ENCODE measurements at places on chromosomes 7 and 10.

DNA sequence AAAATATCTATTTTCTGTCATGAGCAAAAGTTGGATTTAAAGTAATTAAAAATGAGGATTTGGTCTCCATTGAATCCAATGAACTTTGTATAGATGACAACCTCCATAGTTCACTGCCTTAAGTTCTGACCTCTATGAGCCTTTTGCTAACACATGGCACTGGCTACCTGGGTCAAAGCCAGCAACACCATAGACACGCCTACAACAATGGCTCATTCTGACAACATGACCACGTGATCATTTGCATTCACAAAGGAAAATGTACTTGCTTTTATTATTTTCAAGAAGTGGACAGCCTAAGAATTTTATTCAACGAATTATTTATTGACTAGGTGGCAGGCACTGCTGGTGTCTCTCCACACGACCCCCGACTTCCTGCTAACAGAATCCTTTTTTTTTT lies 90.6 kb downstream of the CARD11 start:
- no peak for DNase-seq

DNA sequence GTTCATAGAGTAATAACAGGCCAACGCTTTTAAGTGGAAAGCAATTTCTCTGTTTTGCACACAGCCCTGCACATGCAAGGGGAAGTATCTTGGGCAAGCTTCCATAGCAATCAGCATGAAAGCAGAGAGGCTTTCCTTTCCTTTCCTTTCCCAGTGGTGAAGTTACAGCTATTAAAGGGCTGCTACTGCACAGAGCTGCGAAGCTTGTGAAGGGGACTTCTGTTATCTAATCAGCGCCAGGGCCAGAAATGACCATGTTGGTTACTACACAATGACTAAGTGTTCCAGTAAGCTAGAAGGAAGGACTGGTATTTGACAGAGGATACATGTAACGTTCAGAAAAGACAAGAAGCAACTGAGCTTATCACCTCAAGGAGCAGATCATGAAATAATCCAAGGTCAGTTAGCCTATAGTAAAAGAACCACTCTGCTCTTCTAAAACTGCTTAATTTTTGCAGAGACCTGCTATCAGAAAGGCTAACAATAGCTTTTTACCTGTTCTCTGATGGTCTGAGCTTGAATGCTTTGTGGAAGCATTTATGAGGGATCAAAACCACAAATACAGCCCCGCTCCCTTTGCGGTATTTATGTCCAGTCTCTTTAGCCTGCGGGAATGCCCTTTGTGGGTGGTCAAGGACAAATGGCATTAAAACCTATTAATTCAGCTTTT lies 45.9 kb downstream of the SGMS1 start:
- peak; percentile 86 for DNase-seq

GRCh38 chr7:79096361-79096805 lies 357.1 kb downstream of the MAGI2 start:
- DNase-seq, result no peak

DNA sequence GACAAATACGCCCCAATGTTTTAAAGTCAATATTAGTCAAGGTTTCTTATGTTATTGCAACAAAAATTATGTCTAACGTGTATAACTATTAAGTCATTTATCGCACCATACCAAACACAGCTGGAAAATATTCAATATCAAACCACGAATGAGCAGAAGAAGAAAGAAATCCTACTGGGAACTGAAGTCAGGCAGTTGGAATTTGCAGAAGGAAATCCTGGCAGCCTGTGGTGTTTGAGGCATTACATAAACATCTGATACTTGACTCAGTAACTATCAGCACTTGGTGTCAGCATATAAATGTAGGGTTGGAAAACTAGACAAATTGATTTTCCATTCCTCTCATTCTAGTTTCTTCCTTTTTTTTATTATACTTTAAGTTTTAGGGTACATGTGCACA lies 83.4 kb upstream of the NUPR2 start:
- DNase-seq, result no peak

GRCh38 chr7:108409146-108409545 lies 47.1 kb downstream of the NRCAM start:
- DNase-seq, result no peak

DNA sequence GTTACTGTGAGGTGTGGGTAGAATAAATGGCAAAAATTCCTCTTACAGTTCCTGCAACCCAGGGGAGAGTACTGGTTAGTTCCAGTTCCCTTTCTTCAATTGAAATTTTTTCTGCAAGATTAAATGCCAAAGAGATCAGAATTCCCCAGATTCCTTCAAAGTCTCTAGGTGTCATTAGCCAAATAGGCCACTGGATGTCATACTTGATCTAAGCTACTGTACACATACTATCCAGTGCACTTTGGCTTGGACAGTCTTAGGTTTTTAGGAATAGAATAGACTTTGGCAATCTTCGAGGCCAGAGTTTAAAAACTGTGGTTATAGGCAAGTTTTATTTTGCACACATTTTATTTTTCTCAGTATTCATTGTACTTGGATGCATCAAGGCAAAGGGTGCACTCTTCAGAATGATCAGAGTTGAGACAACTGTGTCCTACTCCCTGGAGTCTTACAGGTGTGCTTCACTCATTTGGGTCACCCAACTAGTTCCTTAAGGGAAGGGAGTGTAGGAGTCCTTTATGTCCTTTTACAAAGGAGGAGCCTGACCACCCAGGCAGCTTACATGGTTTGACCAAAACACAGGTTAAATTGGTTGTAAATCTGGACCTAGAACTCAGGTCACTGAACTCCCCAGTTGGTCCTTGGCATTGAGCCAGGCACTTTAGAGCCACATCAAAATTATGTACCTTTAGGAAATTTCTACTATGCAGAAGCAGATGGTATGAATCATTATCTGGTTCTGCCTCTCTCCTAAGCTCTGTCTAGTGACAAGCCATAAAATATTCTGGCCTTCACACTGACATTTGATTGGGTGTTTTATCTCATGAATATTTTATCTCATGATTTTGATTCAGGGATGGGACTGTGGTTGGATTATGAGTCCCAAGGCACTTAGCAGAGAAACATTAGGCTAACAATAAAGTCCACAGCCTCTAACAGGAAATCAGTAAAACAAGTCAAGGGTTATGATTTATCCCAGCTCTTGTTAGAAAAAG lies 49.5 kb downstream of the ASAH2B start:
- no peak for DNase-seq

GRCh38 chr10:132398566-132398991 lies 1.6 kb downstream of the PWWP2B start:
- DNase-seq, result no peak

DNA sequence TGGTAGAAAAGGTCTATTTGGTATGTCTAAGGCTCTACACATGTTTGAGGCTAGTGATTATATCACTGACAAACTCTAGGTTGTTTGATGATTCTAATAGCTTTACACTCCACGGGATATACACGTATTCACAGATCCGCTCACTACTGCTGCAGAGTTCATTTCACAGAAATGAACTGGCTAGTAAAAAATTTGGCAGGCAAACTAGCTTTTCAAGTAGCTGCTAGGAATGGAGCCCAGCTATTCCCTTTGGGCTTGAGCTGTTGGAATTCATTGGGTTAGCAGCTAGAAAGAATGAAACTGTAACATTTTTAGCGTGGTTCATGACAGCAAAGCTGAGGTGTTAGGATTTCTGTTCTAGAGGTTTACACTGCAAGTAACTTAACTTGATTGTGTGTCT lies 37.6 kb downstream of the R3HCC1L start:
- DNase-seq, result no peak

DNA sequence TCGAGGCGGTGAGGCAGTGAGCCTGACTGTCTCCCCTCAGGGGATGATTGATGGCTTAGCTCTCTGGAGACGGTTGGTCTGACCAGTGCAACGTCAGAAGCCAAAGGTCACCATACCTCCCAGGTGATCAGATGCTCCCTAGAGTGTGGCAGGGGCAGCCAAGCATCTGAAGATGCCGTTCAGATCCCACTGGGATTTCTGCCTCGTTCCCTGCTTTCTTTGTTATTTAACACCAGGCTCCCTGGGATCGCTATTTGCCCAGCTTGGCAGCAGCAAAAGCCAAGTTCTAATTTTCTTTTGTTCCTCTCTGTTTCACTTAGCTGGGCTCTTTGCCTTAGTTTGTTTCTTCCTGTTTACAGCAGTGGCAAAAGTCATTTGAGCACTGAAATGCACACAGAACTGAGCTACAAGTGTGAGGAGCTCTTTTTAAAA lies 53.5 kb upstream of the SVIL start:
- DNase-seq, result no peak

DNA sequence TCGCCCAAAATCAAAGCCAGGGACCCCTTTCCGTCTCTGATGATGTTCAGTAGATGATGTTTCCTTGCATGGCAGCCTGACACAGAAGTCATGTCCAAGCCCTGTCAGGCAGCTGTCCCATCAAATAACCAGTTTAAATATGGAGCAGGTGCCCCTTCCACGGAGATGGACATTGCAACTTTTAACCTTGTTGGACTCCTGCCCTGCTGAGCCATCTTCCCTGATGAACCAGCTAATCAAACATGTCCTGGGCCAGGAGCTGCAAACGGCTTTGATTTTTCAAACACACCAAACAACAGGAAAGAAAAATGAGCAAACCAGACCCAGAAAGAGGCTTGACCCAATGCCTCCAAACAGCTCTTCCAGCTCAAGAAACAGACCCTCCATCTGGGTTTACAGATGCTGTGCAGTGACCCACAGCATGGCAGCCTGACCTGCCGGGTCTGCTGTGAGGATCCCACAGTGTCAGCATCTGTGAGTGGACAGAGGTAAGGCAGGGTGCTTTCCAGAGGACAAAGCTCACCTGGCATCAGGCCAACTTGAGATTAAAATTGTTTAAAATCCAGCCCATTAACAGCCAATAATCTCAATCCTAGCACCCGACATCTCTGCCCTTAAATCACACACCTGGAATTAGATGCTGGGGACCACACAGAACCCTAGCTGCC lies 372.6 kb downstream of the GRID1 start:
- no peak for DNase-seq

DNA sequence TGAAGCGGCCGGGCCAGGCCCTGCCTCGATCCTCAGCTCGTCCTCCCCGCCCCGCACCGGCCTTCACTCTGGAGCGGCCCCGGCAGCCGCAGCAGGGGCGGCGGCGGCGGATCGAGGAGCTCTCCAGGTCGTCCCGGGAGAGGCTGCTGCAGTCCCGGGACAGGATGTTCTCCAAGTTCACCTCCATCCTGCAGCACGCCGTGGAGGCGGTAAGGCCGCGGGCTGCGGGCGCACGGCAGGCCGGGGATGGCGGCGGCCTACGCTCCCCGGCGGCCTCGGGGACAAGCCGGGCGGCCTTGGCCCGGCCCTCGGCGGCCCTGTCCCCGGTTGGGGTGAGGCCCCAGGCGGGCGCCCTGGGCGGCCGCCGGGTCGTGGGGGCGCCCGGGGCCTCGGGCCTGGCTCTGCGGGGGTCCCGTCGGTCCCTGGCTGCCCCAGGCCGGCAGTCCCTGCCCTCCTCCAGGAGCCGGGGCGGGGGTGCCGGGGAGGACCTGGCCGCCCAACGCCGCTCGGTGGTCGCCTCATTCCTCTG lies 399 bp downstream of the FHIP2A start:
- no peak for DNase-seq

DNA sequence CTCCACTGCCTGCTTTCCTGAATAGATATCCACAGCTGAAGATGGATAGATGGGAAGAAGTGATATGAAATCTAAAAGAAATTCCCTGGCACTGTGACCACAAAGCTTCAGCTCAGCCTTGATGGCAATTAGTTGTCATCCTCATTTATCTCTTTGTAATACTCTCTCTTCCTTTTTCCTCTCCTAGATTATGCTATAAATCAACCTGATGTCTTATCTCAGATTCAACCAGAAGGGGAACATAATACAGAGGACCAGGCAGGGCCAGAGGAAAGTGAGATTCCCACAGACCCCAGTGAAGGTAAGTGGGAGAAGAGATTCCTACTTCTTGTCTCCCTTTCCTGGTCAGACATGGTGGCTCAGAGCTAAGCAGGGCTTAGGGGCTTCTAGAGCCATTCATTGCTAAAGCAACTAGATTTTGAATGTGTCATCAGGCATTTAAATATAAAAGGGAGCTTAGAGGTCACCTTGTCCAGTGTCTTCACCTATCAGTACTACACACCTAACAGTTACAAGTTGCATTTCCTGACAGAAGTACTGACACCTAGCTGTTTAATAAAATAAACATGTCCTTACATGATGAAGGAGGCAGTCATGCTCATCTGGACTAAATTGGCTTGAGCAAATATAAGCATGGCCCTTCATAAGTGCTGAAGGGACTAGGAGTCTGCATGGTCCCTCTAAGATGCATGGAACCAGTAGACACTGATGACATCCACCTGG lies 19.5 kb downstream of the ZNF398 start:
- no peak for DNase-seq

- no peak for DNase-seq
Observed at GRCh38 chr10:66246177-66246576, 679.7 kb upstream of the LRRTM3 start.

DNA sequence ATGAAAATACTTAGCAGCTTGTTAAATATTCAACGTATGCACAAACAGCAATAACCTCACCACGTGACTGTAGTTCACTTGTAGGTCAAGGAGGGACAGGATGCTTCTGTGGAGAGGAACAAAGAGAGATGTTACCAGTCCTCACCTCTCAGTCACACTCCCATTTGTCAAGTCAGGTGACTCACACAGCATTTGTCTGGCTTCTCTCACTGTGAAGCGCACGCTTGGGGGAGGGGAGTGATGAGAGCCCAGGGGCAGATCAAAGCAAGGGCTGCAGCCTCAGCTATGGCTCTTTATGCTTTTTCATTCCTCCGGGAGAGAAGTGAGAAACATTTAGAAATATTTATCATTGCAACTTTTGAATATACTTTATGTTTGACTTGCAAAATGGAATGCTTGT lies 2.9 kb upstream of the RBM20 start:
- DNase-seq, result no peak

- DNase-seq, result no peak
Observed at GRCh38 chr7:17357952-17358351, 59.5 kb downstream of the AHR start.

GRCh38 chr7:46162609-46163008 lies 241.5 kb upstream of the IGFBP3 start:
- no peak for DNase-seq

All from hematopoietic multipotent progenitor cell treated with erythropoietin and hydrocortisone succinate and interleukin-3 and kit ligand, for 15 days (in vitro differentiated cells).